CMK (cell line): ENCODE measurements at places on chromosomes 7 and 10.

DNA sequence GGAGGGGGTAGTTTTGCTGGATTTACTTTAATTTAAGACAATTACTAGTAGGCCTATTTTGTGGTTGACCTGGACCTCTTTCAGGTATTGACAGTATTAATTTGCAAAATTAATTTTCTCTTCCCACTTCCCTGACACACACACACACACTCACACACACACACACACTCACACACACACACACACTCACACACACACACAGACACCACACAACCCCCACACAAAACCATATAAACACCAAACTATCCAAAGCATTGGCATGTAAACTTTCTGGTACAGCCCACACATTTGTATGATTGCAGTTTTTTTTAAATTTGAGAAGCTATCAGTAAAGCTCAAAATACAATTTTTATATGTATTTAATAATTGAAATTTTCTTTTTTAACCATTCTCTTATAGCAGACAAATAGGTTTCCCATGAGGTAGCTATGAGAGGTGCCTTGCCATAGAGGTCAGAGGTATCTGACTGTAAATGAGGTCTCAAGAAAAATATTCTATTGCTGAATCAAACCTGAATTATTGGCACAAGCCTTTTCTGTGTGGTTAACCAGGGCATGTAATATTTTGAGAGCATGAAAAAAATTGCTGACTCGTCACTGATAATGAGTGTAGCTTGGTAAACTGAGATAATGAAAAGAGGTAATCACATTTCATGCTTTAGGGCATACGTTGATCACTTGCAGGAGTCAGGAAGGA is 306.5 kb downstream of the GATA3 start:
- no peak for DNase-seq

DNA sequence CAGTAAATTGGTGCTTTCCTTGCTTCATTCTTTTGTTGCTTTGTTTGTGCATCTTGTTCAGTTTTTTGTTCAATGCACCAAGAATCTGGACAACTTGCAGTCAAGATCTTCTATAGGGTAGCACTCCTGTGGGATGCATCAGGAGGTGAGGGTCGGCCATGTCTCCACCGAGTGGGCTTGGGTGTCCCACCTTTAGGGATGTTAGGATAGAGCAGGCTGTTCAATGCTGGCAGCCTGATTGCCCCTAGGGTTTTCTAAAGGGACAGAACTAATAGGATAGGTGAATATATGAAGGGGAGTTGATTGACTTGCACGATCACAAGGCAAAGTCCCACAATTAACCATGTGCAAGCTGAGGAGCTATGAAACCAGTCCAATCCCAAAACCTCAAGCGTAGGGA is 109.9 kb downstream of the GLRX3 start:
- DNase-seq: no peak

GRCh38 chr7:126937171-126937570 is 315.6 kb downstream of the GRM8 start:
- no peak for DNase-seq

DNA sequence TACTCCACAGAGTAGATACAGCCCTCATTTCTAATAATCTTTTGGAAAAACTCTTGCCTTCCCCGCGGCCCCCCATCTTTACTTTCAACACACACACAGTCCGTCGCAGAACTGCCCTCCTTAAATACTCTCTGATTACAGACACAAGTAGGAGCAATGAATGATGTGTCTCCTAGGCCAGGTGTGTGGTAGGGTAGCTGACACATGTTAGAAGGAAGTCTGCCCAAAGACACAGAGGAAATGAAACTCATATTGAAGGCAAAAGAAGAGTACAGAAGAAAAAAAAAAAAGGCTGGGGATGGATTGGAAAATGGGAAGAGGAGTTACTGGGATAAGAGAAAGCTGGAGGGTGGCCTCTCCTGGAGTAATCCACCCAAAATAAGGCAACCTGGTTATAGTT is 14.6 kb downstream of the OPALIN start:
- no peak for DNase-seq

DNA sequence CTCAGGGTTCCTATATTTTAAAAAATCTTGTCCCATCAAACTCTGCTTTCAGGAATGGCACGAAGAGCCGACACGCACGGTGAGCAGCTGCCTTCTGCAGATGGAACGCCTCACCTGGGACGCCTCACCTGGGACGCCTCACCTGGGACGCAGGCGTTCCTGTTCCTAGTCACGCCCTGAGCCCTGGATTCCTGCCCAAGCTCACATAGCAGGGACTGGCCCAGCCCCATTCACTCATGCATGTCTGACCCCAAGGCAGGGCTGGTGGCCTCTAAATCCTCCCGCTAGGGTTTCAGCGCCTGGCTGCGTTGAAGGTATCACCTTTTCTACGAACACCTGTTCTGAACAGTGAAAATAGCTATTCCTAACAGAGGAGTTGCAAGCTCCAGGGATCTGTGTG is 49.8 kb downstream of the CARD11 start:
- no peak for DNase-seq

DNA sequence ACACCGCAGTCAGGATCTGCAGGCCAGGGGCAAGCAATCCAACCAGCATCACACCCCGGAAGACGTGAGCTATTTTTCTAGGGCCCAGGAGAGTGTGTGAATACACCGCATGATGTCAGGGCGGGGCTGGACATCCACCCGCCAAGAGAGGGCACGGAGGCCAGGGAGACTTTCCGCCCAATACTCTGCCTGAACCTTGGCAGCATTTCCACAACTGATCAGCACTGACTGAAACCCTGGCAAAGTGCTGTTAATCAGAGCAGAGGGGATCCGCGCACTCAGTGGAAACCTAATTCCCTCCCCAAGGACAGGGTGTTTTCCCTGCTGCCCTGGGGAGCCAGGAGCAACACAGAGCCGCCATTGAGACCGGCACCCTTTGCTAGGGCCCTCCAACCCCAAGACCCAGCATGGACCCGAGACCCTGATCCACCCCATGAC is 8.2 kb downstream of the MAD1L1 start:
- DNase-seq: no peak

- no peak for DNase-seq
These were observed 624.8 kb upstream of the FZD8 start for GRCh38 chr10:36266923-36267322.
